ENCODE measurements at places on chromosomes 5 and 9.

DNA sequence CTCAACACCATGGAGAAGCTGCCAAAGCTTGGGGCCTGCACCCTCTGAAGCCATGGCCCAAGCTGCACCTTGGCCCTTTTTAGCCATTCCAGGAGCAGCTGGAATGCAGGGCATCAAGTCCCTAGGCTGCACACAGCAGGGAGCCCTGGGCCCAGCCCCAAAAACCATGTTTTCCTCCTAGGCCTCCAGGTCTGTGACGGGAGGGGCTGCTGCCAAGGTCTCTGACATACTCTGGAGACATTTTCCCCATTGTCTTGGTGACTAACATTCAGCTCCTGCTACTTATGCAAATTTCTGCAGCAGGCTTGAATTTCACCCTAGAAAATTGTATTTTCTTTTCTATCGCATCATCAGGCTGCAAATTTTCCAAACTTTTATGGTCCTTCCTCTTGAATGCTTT is 64.6 kb downstream of the ELOVL7 start:
- no peak for DNase-seq

GRCh38 chr5:181108578-181109165 is 22.3 kb downstream of the OR2V1 start:
- no peak for DNase-seq

DNA sequence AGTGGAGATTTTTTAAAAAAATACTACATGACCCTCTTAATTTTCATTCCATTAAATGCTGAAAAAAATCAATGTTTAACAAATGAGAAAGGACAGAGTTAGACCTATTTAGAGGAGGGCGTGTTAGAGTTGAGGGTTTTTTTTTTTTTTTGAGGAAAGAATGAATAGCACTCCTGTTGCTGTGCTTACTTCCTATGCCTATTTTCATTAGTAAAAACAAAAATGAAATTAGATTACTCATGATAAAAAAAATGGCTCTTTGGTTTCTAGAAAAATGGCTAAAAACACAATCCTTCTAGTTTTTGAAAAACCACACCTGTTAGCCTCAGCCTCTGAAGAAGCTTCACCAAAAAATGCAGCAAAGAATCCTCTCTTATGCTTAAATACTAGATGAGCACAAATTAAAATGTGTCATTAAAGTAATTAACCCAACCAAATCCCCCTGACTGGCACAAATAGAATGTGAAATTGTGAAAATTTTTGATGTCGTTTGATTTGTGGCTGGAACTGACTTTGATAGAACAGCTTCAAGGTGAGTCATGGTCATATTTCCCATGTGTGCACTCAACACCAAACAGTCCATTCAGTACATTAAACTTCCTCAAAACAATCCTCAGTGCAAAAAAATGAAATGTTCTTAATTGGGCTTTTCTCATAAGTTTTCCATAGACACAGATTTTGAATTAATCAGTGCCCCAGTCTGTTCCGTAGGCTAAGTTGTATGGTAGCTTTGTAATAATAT is 98.0 kb downstream of the MACIR start:
- DNase-seq: no peak

DNA sequence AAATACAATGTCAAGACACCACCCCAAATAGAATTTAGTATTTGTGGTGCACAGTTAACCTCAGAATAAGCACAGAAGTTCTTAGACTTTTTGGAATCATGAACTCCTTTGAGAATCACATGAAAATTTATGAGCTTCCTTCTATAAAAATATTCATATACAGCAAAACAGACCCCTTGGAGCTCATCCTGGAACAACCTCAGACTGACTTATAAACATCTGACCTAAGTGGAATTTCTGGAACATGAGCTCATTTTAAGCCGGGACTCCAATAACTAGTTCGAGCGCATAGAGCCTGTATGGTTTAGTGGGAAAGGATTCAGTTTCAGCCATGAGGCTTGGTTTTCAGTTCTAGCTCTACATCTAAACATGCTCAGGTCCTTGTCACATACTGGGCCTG is 192.3 kb downstream of the DEPDC1B start:
- DNase-seq: no peak

DNA sequence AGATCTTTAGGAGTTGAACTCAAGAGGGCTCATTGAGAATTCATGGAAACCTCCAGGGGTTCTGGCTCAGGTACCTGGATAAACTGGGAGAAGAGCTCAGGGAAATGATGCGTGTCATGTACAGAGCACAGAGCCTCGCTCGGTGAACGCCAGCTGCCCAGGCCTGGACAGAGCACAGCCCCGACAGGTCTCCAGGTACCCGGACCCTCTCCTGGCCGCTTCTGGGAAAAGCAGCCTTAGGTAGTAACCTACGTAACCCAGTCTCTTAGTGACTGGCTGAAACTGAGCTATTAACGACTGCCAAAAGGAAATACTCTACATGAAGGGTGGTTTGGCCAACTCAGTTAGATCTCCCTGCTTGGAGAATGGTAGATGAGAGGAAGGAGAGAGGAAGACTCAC is 157.4 kb downstream of the TTLL11 start:
- DNase-seq: no peak

DNA sequence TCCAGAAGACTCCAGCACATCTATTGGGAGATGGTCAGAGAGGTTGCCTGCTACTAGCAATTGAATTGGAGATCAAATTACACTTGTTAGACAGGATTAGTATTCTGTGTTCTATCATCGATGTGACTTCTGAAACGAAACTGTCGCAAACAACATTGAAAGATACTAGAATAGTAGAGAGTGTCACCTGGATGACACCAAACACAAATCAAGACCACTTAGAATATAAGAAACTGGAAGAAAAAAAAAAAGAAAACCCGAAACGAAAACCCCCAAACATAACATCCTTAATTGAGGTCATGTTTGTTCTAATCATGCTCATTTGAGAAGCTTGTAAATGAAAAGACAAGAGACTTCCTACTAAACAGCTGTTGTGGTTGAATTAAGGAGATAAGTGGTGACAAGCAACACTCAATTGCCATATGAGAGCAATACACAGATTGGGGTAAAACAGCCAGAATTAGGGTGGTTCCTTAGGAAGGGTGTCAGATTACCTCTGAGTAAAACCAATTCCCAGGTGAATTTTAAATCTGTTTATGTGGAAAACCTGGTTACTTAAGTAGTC is 97.6 kb downstream of the BASP1 start:
- no peak for DNase-seq

GRCh38 chr5:136802383-136802782 is 437.0 kb upstream of the TRPC7 start:
- no peak for DNase-seq

DNA sequence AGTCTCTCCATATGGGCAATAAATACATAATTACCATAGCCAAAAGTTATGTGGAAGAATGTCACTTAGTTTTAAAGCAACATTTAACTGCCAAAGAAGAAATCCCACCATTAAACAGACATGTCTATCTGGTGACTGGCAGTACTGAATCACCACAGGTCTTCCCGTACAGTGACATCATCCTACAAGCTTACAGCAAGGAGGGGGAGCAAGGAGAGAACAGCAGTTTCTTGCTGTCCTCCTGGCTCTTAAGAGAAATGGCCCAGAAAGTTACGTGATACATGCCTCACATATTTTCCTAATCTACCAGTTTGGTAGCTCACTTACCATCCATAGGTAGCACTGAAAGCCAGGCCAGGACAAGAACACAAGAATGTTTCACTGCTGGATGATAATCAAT is 671.0 kb downstream of the DMRTA1 start:
- no peak for DNase-seq
